ENCODE measurements at places on chromosomes 12 and 14.
A peak's percentile ranks its signal among the peaks of the same experiment; 100 is the strongest.

DNA sequence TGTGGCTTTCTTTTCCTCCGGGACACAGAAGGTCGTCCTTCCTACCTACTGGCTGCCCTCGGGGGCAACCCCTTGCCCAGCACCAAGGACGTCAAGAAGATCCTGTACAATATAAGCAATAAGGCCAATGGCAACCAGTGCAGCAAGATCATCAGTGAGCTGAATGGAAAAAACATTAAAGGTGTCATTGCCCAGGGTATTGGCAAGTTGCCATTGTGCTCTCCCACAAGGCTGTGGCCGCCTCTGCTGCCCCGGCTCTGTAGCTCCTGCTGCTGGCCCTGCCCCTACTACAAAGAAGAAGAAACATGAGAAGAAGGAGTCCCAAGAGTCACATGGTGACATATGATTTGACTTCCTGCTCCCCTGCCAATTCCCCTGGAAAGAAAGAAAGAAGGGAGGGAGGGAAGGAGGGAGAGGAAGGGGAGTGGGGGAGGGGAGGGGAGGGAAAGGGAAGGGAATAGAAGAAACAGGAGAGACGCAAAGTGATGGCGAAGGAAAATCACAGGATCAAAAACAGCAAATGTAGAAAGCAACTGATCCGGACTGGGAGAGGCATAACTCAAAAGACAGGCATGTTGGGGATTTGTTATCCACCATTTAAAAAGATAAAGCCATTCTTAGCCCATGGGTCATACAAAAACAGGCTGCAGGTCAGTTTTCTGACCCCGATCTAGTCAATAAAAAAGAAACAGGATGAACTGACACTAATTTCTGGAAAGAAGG lies 61.3 kb upstream of the RESF1 start:
- DNase-seq: peak; percentile 65

DNA sequence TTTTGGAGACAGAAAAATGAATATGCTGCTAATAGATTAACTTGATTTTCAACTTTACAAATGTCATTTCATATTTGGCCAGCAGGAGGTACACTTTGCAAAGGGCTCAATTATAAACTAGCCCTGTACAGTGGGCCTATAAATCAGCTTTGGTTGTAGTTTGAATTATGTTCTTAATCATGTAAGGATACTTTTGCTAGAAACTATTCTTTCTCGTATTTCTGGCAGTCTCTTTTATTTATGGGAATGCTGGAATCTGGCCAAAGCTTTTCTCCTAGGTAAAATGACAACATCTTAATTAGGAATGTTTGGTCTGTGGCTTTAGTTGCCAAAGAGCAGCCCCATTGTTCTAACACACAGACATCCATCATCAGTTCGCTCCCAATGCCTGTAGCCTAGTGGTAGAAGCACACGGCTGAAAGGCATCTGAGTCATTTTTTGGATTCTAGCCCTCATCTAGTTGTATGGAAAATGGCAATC lies 1322.3 kb upstream of the SEL1L start:
- DNase-seq: peak; percentile 46

GRCh38 chr12:108337235-108338223 lies 1.6 kb downstream of the CMKLR1 start:
- peak; percentile 51 for DNase-seq

- no peak for DNase-seq
Measured at GRCh38 chr12:74286254-74286653, 251.4 kb upstream of the ATXN7L3B start.

DNA sequence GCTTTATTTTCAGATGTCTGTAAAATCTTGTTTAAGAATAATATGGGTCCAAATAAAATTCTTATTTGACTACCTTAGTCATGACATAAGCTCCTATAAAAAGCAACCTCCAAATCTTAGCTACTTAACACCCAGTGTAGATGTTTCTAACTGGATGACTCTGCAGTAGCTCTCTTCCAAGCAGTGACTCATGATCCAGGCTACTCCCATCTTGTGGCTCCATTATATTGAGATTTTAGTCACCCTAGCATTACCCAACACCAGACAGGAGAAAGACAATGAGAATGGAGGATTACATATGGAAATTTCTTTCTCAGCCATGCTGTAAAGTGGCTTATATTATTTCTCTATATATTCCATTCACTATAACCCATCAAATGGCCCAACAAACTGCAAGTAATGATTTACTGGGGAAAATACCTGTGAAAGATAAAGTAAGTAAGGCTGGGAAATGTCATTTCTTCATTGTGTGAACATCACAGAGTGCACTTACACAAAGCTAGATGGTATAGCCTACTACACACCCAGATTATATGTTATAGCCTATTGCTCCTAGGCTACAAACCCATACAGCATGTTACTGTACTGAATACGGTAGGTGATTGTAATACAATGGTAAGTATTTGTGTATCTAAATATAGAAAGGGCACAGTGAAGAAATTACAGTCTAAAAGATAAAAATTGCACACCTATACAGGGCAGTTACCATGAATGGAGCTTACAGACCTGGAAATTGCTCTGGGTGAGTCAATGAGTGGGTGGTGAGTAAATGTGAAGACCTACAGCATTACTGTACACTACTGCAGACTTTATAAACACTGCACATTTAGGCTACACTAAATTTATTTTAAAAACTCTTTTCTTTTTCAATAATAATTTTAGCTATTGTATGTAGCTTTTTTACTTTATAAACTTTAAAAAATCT lies 163.2 kb downstream of the DYRK2 start:
- no peak for DNase-seq

GRCh38 chr14:65791191-65791981 lies 378.9 kb downstream of the FUT8 start:
- DNase-seq: peak; percentile 1

- DNase-seq: no peak
Measured at GRCh38 chr12:45939759-45940158, 50.6 kb downstream of the SCAF11 start.

- peak; percentile 58 for DNase-seq
Measured at GRCh38 chr12:6921996-6922946, 5.5 kb upstream of the ATN1 start.

DNA sequence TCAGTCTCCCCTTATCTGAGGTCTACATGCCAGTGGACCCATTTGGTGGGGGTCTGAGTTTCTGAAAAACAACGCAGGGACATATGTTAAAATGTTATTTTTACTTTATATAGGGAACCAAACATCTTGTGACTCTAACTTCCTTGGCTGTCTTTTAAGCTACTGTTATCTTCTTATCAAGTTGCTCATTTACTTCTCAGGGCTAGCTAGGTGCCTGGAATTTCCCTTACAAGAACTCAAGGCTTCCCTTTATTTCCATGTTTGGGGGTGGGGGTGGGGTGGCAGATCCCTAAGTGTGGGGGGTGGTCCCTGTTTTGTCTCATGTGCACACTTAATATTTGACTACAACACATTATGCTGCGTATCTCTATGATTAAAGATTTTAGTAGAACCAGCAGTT lies 31.6 kb downstream of the PPP1R36 start:
- DNase-seq: no peak

- no peak for DNase-seq
Measured at GRCh38 chr12:49330032-49330619, 6.9 kb downstream of the C1QL4 start.

DNA sequence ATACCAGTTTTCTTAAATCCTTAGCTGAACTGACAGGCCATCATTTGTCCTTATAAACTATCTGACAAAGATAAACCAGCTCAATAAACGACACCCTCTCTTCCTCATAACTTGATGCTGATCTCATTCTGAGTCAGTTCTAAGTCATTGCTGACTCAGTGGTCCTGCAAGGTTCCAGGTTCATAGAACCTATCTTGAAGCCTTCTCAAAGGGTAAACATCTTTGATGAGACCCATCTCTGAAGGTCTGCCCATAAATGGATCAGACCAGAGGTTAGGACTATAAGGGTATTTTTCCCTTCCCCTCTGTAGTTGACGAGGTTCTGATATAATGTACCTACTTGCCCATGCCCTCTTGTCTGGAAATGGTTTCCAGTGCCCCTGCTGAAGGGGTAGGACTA lies 11.9 kb downstream of the NAA25 start:
- DNase-seq: no peak

DNA sequence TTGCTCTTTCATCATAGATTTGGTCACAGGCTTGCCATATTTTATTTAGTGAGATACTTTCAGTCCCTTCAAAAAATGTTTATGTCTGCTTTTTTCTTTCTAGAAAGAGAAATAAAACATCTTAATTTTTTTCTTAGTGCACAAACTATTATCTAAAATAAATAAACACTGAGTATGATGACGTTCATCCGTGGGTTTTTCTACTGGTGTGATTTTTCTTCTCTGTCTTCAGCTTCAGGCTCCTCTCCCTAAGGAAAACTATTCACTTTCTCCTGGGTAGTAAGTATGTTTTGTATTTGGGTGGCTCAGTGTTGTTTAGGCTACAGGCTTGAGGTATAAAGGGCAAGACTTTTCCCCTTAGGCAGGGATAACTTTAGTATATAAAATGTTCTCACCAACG lies 154.7 kb downstream of the DACT1 start:
- no peak for DNase-seq

DNA sequence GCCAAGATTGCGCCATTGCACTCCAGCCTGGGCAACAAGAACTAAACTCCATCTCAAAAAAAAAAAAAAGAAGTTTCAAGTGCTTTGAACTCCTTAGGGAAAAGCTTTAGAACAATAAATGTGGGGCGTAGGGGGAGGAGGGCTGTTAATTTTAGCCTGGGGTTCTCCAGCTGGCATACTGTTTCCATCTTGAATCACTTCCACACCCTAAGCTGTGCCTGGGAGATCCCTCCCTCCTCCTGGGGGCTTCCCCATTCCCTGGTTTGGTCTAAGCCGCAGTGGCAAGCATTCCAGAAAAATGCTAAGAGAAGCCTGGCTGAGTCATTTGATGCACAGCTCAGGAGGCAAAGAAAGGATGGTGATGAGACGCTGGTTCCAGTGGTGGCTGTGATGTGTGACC lies 2.3 kb upstream of the ZNF384 start:
- DNase-seq: no peak

GRCh38 chr14:38127356-38127755 lies 80.3 kb upstream of the SSTR1 start:
- DNase-seq: peak; percentile 37

DNA sequence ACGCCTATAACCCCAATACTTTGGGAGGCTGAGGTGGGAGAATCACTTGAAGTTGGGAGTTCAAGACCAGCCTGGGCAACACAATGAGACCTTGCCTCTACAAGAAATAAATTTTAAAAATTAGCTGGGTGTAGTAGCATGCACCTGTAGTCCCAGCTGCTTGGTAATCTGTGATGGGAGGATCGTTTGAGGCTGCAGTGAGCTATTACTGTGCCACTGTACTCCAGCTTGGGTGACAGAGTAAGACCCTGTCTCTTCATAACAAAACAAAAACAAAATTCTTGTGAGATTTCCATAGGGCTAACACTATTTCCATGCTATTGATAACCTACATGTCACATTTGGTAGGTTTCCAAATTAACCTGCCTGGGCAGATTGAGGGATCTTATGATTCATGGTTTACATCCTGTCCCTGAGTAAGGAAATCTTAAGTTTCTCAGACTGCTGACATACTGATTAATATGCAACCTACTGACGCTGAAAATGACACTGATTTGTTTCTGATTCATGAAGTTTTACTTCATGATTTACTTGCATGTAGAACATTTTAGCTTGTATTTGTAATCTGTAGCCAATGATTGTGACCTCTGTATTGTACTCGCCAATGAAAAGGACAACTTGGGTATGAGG lies 15.9 kb downstream of the ATP6V1D start:
- DNase-seq: no peak

- DNase-seq: no peak
Measured at GRCh38 chr12:43861015-43861839, 25.3 kb downstream of the TMEM117 start.

GRCh38 chr12:131682510-131682895 lies 28.4 kb upstream of the SFSWAP start:
- peak; percentile 42 for DNase-seq

DNA sequence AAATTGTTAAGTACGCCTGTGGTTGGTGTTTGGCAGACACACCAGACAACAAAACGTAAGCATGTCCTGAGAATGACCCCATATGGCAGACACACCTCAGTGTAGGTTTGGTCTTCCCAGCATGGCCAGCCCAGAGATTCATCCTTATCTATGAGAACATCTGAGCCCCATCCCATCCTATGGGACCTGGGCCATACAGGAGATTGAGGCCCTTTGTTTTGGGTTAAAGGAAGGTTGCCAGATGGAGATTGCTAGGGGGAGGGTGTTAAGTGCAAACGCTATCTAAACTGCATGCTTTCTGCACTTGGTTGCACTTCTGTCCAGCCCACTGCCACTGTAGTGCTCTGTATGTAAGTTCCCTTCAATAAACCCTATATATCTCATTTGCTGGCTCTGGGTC lies 4.1 kb upstream of the PCNX4 start:
- no peak for DNase-seq

- DNase-seq: no peak
Measured at GRCh38 chr12:75905922-75906321, 125.7 kb downstream of the PHLDA1 start.

GRCh38 chr14:67357186-67357968 lies 2.2 kb downstream of the ATP6V1D start:
- no peak for DNase-seq

DNA sequence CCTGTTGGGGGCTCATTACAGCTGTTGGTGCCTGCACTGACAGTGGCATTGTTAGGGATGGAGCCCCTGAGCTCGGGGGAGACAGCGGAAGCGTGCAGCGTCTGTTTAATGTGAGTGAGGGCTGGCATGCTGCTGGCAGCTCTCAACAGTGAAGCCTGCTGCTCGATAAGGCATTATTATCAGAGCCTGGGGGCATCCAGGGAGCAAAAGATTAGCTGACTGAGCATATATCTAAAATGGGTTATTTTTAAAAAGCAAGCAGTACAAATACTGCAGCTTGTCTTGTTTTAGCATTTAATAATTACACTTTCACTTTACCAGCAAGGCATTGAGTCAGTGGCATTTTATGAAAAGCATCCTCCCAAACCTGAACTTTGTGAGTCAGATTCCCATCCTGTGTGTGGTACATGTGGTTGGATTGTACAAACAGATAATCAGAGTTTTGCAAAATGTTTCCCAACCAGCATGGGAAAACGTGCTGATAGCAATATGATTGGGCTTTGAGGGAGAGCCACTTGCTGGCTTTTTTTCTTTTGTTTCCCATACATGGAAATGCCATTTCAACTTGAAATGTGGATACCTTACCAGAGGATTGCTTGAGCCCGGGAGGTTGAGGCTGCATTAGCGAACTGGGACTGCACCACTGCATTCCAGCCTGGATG lies 150.8 kb downstream of the PRKCH start:
- DNase-seq: no peak

- DNase-seq: no peak
Measured at GRCh38 chr14:102554821-102555819, 37.3 kb upstream of the RCOR1 start.

DNA sequence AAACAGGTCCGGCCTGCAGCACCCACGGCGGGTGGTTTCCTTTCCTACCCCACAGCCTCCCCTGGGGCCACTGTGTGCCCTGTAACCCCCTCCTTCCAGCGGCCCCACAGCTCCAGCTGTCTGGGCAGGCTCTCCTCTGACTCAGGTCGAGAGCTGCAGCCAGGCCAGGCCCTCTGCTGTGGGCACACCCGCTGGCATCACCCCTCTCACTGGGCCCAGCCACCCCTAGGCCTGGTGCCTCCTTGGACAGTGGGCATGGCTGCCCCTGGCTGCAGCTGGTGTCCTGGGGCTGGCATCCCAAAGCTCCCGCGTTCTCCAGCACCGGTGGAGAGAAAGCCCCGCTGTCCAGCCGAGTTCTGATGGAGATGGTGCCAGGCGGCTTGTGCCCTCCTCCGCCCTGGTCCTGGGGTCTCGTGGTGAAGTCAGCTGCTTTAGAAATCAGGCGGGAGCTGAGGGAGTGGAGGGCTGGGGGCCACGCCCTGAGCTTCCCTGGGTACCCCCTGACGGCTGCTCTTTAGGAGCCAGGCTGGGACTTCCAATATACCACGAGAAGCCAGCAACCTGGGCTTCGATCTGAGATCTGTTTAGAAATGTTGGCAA lies 114.9 kb downstream of the KIF26A start:
- no peak for DNase-seq
